ENCODE measurements at places on chromosomes 7 and 10.

DNA sequence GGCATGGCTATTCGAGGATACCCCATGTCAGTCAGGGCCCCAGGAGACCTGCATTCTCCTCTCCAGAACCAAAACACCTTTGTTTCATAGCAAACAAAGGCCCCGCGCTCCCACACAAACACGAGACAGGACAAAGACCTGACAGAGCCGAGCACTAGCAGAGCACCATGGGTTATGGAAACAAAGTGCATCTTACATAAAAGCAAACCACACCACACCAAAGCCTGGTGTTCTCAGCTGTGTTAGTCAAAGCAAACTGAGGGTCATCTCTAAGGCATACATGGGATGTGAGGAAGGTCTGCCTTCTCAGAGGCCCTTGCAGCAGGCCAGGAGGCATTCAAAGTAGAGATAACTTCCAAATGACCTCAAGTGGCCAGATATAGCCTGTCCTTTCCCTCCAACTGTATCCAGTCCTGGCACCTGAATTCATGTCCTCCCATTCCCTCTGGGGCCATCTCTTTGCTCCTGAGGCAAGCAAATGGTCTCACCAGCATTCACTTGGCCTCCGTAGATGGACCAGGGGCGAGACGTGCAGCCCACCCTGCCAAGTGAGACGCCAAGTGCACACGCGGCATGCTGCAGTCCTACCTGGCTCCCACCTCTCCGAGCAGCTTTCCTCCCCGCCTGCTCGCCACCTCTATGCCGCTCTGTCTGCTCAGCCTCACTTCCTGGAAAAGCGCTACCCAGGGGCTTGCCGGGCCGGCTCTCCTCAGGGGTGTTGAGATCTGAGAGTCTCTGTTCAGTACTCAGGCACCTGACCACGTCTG, 45.3 kb upstream of the PDLIM1 start:
- DNase-seq: no peak

DNA sequence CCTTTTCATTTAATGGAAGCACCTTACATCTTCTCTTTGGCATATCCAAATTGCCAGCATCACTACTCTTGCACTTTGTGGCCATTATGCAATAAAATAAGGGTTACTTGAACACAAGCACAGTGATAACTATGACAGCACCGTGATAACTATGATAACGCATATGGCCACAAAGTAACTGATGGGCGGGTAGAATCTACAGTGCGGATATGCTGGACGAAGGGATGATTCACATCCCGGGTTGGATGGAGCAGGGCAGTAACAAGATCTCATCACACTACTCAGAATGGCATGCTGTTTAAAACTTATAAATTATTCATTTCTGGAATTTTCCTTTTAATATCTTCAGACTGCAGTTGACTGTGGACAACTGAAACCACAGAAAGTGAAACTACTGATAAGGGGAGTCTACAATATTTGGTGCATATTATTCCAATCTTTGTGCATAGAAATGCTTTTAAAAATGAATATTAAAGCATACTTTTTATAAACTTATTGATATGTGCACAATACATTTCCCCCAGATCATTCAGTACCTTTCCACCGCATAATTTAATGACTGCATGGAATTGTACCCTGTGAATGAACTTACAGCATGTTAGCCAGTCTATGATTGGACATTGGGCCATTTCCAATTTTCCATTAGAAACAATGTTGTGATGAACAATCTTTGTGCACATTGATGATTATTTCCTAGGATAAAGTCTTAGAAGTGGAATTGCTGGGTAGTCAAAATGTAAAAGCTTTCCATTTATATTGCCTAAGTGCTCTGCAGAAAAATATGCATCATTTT, 136.4 kb downstream of the WNT2 start:
- no peak for DNase-seq

DNA sequence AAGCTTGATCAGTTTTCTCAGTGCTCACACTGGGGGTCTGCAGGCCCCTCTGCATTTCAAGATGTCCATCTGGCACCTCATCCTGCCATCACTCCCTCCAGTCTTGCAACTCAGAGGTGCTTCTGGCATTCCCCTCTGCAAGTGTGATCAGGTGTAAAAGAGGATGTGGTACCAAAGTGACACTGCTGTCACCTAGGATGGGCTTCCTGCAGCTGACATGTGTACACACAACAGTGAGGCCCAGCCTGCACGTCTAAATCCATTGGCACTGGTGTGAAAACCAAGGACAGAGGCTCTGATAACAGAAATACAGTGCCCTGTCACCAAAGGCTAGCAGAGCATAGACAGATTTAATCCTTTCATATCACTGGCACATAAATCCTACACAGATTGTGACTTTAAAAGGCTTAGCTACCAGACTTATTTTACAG, 162.5 kb upstream of the CELF2 start:
- no peak for DNase-seq

DNA sequence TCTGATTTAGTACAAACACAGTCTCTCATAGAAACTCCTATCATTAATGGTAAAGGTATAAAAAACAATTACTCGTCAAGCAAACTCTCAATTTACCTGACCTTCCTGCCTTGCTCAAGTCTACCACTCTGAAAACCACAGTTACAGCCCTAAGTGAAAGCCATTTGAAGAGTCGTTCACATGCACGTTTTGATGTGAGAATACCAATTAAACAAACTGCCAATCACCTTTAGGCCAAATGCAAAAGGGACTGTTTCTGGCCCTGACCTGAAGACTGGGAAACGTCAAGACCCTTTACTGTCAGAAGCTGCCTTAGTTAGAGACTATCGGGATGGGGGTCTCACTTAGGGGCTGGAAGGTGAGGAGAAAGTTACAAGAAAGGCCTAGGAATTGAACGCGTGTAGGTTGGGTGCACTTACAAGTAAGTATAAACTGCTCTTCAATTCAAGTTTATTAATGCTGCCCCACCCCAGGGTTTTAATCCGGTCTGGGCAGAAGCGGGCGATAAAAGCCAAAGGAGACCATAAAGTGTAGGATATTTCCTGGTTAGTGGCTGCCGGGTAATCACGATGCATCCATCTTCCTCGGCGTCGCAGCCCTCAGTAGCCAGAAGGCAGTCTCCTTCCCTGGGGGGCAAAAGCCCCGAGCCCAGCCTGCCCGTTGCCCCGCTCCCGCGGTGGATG, 935 bp downstream of the TM9SF3 start:
- no peak for DNase-seq

DNA sequence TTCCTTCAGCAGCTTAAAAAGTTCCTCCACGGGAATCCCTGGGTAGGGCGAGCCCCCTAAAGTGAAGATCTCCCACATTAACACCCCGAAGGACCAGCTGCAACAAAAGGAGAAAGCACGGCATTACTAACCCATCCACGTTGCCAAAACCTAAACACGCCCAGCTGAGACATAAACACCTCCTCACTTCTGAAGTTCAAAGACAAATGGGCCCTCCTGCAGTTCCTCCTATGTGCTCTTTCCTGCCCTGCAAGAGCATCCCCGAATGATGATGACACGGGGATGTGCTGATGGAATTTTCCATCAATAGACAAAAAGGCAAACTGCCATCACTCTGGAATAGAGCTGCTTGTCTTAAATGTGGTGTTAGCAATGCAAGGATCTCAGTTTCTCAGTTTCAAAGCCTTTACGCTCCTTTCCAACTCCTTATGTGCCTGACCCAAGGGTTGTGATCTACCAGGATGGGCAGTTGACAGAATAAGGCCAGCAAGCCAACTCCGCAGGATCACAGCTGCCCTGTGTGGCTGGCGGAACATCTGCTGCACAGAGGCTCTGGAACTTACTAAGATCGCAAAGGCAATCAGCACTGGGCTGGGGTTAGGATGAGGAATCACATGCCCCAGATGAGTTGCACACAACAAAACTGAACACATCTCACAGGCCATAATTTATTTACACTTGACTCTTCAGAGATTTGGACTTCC, 112.7 kb downstream of the FGFR2 start:
- no peak for DNase-seq

- no peak for DNase-seq
Observed at GRCh38 chr10:70917226-70917625, 28.9 kb upstream of the PCBD1 start.

- DNase-seq: no peak
Observed at GRCh38 chr10:24494236-24494635, 229.5 kb downstream of the ARHGAP21 start.

DNA sequence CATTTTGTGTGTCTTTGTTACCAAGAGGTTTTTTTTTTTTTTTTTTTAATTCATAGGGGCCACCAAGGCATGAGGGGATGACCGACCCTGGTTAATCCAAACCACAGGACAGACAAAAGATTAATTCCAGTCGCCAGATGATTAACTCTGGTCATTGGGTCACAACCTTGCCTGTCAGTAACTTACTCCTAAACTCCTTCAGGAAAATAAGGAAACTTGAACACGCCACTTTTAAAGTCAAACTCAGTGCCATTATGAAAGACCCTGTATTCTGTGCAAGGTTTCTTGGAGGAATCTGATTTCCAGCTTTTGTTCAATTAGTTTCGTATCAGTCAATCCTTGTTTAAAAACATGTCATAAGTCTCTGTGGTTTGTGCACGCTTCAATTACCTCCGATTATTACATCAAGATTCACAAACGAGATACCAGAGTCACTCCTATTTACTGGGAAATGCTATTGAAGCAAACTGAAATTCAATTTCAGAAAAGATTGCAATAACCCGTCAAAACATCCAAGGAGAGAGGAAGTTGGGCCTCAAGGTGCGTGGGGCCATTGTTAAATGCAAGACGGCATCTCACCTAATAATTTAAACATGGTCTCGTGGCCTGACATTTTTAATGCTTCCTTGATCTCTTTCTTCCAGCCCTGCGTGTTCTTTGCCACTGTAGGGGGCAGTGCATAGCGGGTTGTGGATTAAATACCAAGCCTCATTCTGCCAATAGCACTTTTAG, 44.0 kb downstream of the NRP1 start:
- no peak for DNase-seq

DNA sequence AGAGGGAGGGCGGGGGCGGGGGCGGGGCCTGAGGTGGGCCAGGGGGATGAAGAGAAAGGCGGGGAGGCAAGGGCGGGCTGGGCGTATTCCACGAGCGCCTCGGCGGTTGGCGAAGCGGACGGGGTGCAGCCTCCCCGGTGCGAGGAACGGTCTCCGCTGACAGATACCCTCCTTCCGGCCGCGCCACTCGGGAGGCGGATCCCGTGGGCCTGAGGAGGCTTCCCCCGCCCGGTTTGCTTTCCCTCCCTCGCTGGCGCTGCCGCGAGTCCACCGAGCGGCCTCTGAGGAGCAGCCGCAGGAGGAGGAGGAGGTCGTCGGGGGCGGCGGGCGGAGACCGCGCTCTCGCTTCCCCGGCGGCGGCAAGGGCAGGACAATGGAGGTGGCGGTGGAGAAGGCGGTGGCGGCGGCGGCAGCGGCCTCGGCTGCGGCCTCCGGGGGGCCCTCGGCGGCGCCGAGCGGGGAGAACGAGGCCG, at the start of gene TRIM24:
TRIM24 (plus strand) TSS at position 84 of the 473 bp plus-strand sequence; CDS start at position 374, 290 bp downstream.
- peak; percentile 99 for DNase-seq

DNA sequence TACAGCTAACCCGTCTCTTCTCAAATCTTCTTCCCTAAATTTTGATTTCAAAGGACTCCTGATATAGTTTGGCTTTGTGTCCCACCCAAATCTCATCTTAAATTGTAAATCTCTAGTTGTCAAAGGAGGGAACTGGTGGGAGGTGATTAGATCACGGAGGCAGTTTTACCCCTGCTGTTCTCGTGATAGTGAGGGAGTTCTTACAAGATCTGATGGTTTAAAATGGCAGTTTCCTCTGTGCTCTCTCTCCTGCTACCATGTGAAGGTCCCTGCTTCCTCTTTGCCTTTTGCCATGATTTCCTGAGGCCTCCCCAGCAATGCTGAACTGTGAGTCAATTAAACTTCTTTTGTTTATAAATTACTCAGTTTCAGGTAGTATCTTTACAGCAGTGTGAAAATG, 269.3 kb downstream of the POLR1F start:
- DNase-seq: no peak

- DNase-seq: no peak
Observed at GRCh38 chr10:101903827-101904550, 60.4 kb upstream of the KCNIP2 start.

- no peak for DNase-seq
Observed at GRCh38 chr7:138493535-138493934, 33.5 kb downstream of the TRIM24 start.

GRCh38 chr10:22986771-22987542, 59.1 kb downstream of the ARMC3 start:
- DNase-seq: no peak

DNA sequence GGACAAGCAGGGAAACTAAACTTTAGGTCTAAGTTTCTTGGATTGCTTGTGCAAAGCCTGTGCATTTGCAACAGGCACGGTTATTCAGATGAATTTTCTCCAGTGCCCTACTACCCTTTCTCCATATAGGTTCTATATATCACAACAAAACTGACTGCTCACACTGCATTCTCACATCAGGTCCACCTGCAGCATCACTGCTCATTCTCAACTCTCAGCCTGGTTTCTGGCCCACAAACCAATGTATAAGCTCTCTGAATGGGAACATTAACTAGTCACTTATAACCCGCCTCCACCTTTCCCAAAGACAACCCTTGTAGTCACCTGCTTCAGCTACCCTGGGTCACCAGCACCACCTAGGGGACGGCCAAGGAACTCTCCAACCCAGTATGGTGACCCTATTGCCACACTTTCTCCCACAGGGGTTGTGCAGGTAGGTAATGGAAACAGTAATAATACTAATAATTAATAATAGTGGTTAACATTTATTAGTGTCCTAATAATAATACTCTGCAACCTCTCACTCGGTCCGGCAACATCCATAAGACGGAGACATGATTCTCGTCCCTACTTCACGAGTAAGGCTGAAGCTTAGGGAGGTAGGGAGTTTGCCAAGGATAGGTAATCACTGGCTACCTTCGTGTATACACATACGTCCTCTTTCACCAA, 97.3 kb downstream of the CLEC2L start:
- DNase-seq: no peak

DNA sequence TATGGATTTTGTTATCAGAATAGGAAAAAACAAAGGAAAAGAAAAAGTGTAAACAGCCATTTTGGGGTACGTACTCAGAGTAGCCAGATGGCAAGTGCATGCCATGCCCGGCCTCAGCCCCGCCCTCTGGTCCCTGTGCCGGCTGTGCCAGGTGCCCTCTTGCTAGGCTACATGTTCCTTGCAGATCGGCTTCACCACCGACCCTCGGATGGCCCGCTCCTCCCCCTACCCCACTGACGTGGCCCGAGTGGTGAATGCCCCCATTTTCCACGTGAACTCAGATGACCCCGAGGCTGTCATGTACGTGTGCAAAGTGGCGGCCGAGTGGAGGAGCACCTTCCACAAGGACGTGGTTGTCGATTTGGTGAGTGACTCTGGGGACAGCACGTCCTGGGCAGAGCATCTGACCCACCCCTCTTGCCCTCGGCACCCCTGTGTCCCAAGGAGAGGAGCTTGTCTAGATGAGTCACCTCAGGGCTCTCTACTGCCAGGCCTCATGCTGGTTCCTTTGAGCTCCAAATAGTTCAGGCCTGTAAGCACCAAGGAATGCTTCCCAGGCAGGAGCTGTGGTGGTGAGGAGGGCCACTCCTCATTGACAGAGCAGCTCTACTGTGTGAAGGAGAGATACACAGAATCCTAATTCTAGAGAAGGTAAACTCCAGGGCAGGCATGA, 54.9 kb upstream of the ZMIZ2 start:
- peak; percentile 39 for DNase-seq

GRCh38 chr7:79284211-79284610, 169.3 kb downstream of the MAGI2 start:
- no peak for DNase-seq

GRCh38 chr10:101718690-101719275, 23.8 kb upstream of the FBXW4 start:
- DNase-seq: no peak

- no peak for DNase-seq
Observed at GRCh38 chr7:2201686-2202360, 30.9 kb downstream of the MAD1L1 start.

GRCh38 chr10:111151595-111152307, 74.9 kb downstream of the ADRA2A start:
- no peak for DNase-seq

Measured in adrenal gland (tissue), 19 donors.